Erythroblast (primary cell): ENCODE measurements at places on chromosomes 4 and X.
A peak's percentile ranks its signal among the peaks of the same experiment; 100 is the strongest.

- no peak for DNase-seq
These were observed 57.1 kb upstream of the ATXN3L start for GRCh38 chrX:13376857-13377549.

DNA sequence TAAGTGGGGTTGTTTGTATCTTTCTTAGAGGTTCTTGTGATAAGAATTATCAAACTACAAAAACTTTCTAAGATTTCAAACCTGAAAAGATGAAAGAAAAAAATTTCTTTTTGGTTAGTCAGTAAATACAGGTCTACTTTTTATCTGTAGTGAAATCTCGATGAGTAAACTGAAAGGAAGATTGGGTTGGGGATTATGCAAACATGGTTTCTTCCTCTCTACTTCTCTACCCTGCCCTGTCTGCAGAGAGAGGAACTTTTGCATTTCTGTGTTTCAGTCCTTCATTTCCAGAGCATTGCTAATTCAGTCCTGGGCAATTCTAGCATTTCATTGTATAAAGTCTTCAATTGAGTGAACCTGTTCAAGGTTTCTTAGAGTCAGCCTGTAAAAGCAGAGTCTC is 51.6 kb upstream of the IL2 start:
- DNase-seq: no peak

DNA sequence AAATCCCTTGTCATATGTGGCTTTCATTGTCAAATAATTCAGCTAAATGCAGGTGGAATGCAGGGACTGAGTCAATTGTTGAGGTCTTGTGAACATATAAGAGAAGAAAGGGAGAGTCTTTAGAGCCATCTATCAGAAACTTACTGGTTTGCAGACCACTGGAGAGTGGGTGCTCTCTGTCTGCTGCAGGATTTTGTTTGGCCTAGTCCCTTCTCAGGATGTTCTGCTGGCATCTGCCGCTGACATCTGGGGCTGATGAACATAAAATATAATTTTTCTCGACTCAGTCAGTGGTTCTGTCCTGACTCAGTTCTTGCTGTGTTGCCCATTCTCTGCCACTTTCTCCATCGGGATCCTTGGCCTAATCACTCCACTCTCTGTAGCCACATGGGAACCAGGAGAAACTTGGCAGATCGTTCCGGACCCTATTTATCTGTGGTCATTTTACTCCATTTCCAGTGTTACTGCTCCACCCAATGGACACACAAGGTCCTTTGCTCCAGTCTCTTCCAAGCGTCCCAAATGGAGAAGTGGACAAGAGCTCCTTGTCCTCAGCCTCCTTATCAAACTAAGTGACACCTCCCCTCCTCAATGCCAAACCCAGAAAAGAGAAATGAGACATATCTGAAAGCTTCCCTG is 436.2 kb downstream of the FAT4 start:
- no peak for DNase-seq

- DNase-seq: no peak
These were observed 314.5 kb upstream of the HS3ST1 start for GRCh38 chr4:11743236-11743635.

DNA sequence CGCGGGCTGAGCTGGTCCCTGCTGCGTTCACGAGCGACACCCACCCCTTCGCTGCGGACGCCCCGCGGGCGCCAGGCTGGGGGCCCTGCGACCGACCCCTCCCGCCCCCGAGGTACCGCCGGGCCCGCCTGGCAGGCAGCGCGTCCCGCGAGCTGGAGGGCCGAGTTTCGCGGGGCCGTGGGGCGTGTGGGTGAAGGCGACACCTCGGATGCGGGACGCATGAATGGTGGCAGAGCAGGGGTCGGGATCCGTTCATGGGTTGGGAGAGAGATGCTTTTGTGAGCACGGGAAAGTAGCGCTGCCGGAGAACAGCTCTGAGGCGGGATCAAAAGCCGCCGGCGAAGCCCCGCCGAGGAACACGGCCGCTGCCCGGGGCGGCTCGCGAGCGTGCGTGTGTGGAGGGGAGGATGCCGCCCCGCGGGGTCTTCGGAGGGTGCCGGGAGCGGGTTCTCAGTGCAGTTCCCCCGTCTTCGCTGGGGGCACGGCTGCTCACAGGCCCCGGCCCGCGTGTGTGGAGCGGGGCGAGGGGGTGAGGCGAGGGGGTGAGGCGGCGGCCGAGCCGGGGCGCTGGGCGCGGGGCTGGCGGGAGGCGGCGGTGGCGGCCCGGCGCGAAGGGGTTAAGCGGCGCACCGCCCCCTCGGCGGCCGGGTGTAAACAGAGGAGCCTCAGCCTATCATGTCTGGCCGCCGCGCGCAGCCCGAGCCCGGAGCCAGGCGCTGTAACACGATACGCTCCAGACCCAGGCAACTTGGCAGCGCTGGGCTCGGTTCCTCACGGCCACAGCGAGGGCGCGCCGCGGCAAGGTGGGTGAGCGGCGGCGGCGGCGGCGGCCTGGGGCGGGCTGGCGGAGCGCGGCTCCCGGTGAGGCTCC is 205.3 kb downstream of the TENM3 start:
- DNase-seq: peak; percentile 37

GRCh38 chr4:178395798-178396197 is 953.6 kb upstream of the AGA start:
- no peak for DNase-seq

DNA sequence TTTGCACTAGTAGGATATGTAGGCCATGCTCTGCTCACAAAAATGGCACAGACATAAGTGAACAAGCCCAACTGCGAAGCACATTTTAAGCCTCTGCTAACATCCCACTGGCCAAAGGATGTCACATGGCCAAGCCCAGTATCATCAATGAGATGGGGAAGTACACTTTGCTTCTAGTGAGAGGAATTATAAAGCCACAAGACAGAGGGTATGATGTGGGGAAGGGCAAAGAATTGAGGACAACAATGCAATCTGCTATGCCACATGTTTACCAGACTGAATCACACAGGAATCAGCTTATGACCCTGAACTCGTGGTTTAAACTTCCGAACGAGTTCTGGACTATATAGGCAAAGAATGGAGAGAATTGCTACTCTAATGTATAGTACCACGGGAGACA is 39.1 kb downstream of the SUPT20HL1 start:
- DNase-seq: no peak

- peak; percentile 73 for DNase-seq
These were observed 222.7 kb upstream of the HAND2 start for GRCh38 chr4:173752610-173753230.
